HL-60 (cell line): ENCODE measurements at places on chromosomes 12 and 14.
A peak's percentile ranks its signal among the peaks of the same experiment; 100 is the strongest.

GRCh38 chr12:28053564-28053963, 81.0 kb upstream of the PTHLH start:
- no peak for DNase-seq

DNA sequence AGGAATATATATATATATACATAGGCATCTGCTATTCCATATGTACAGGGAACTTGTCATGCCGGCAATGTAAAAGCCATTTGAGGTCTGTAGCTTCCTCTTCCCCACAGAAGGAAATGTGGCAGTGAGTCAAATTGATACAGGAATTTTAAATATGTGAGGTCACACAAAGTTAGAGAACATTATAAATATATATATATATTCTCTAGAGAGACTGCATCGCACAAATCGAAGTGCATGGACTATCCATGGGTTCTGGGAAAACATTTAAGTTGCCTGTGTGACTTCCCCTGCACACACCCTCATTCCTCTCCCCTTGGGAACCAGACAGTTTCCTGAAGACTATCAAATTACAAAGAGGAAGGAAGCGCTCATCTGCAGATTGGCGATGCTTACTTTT, 100.9 kb upstream of the CCDC91 start:
- no peak for DNase-seq

DNA sequence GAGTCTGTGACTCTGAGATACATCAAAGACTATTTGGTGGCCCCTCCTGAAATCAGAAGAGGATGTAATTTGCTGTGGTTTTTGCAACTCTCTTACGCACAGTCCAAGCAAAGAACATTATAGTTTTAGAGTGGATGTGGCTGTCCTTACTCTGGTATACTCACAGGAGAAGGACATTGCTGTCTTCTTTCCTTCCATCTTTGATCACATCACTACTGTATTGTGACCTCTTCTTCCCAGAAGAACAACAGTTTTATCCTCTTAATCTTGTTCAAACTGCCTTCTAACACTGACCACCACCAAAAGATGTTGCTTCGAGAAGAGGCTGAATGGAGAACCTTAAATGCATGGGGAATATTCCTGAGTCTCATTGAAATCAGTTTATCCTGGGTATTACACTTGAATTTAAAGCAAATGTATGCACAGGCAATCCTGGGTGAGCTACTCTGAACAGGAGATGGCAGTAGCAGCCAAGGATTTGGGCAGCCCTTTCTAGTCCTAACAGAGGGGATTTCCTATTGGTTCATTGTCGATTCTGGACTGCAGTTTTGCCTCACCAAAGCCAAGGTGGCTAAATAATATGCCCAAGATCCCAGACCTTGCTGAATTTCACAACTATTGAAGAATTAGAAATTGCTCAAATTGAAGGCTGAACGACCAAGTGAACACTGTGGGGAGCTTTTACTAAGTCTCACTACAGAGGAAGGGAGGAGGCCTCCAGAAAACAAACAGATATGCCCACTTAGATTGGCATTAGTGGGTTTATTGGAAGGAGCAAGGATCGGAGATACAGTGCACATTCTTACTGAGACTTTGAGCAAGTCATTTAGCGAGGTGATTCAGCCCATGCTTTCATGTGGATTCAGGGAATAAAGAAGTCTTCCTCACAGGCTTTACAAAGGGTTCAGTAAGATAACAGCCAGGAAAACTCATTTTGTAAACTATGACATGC, 282.8 kb downstream of the PAWR start:
- DNase-seq: peak; percentile 4

- no peak for DNase-seq
These were observed 128.2 kb upstream of the RTL1 start for GRCh38 chr14:101031721-101032120.

DNA sequence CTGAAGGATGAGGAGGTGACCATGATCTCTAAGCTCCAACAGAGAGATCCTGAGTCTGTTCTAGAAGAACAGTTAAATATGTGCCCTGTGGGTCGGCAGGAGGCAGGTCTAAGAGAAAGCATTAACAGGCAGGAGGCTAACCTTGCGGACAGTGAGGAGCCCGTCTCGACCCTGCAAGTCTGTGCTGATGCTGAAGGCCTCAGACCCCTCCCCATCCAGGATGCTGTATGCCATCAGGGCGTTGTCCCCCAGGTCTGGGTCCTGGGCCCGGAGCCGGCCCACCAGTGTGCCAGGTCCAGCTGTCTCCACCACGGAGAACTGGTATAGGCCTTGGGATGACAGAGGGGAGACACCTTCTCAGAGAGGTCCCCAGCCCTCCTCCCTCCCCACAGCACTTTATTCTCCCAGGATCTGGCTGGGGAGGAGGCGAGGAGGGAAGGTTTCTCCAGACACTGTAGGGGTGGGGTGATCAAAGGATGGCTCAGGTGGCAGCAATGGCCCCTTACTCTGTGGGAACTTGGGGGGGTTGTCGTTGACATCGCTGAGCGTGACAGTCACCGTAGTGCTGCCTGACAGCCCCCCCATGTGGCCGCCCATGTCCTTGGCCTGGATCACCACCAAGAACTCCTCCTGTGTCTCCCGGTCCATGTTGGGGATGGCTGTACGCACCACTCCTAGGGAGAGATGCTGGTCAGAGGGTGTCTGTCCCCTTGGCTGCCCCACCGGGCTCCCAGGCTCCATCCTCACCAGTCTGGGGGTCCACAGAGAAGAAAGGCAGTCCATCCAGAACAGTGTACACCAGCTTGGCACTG, 3.1 kb downstream of the CDH24 start:
- DNase-seq: no peak

DNA sequence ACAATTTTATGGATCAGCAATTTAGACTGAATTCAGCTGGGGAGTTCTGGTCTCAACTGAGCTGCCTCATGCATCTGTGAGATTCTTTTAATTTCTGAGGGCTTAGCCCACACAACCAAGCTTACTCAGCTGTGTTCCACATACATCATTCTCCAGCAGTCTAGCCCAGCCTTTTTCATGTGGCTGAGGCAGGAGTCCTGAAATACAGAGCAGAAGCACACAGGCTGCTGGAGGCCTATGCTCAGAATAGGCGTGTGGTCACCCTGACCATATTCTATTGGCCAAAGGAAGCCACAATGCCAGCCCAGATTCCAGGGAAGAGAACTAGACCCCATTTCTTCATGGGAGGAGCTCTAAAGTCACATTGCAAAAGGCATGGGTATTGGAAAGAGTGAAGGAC, 72.3 kb upstream of the DHRS4 start:
- DNase-seq: no peak

- no peak for DNase-seq
These were observed 40.9 kb downstream of the KCTD10 start for GRCh38 chr12:109436188-109436560.

GRCh38 chr14:59474172-59474571, 9.0 kb upstream of the GPR135 start:
- no peak for DNase-seq

- DNase-seq: no peak
These were observed 18.7 kb downstream of the RCOR1 start for GRCh38 chr14:102610968-102611811.

GRCh38 chr12:56683-57346, 9.8 kb upstream of the IQSEC3 start:
- DNase-seq: peak; percentile 31

GRCh38 chr14:77053046-77053841, 24.7 kb upstream of the IRF2BPL start:
- no peak for DNase-seq

DNA sequence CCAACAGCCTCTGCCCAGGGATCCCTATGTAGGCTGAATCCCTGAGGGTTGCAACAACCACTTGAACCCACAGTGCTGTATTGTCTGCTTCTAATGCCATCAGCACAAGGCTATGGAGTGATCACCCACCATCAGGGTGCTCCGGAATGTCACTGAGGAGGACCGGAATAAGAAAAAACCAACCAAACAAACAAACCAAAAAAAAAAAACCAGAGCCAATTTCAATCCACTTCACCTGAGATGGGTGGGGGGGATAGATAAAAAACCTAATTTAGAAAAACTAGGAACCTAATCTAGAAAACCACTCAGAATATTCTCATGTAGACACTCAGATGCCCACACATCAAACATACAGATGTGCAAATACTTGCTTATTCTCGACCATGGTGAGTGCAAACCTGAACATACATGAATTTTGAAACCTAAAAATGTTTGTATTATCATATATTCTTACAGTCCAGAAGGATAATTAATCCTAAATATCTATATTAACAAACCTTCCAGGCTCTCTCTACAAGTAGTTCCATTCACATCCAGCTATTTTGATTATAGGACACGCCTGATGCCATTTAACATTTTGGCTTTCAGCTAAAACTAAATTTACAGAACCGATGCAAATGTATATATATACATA, 3.7 kb downstream of the TBX5 start:
- no peak for DNase-seq

GRCh38 chr14:101216366-101217079, 313.0 kb upstream of the RTL1 start:
- DNase-seq: no peak

- no peak for DNase-seq
These were observed 130.8 kb downstream of the LLPH start for GRCh38 chr12:65999564-66000280.

- DNase-seq: no peak
These were observed 70.6 kb downstream of the IFT43 start for GRCh38 chr14:76056128-76056527.

DNA sequence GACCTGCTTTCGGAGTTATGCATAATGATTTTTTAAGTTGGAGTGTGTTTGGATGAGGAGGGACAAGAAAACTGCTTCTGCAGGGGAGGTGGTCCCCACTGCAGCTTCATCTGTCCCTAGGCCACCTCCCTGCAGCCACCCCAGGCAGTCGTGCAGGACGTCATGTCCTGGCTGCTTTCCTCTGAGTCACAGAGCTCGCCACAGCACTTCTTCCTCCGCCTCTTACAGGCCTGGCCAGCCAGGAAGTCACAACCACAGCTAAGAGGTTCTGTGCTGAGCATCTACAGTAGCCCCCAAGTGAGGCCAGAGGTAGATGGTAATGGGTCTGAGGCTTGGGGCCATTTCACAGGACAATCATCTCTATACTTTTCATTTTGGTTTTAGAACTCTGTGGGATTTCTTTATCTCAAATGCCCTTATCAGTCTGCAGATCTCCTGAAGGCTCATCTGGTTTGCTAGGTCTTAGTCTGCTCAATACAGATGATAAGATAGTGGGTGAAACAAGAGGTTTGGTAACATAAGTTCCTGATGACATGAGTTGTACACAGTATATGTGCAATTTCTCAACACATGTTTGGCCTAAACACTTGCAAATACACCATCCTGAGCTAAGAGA, 106.4 kb downstream of the ARF6 start:
- peak; percentile 80 for DNase-seq

GRCh38 chr14:98769326-98769725, 502.7 kb downstream of the BCL11B start:
- peak; percentile 50 for DNase-seq

DNA sequence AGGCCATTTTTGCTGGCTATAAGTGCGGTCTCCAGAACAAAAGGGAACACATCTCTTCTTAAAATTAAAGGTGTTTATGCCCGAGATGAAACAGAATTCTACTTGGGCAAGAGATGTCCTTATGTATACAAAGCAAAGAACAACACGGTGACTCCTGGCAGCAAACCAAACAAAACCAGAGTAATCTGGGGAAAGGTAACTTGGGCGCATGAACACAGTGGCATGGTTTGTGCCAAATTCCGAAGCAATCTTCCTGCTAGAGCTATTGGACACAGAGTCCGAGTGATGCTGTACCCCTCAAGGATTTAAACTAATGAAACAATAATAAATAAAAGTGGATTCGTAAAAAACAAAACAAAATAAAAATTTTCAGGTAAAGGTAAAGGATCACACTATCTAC, 33.4 kb downstream of the PKP2 start:
- no peak for DNase-seq

- DNase-seq: no peak
These were observed 95.4 kb upstream of the EVL start for GRCh38 chr14:99969673-99970322.

- DNase-seq: no peak
These were observed 6.6 kb upstream of the PLEK2 start for GRCh38 chr14:67418401-67419191.

DNA sequence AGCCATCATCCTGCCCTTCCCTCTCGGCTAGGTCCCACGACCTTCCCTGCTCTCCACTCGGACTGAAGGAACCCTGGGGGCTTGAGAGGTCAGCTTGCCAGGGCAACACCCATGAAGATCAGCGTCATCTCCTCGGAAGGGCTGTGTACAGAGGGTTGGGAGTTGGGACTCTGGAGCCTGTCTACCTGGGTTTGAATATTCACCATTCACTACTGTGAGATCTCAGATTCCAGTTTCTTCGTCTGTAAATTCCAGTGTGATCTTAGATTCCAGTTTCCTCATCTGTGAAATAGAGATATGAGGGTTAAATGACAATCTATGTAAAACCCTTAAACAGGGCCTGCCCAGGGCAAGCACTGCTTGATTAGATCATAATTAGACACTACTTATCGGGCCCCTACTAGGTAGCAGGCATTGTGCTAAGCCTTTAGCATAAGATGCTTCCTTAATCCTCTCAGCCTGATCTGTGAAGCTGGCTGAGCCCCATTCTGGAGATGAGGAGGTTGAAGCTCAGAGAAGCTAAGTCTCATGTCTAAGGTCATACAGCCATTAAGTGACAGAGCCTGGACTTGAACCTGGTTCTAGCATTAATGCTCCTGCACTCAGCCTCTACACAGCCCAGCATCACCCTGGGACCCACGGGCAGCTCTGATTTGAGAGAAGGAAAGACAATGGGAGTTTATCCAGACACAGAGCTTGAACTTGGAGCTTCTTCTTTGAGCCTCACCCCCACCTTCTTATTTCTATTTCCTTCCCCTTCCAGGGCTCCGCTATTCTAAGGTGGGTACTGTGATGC, 612 bp upstream of the ZDHHC22 start:
- no peak for DNase-seq

DNA sequence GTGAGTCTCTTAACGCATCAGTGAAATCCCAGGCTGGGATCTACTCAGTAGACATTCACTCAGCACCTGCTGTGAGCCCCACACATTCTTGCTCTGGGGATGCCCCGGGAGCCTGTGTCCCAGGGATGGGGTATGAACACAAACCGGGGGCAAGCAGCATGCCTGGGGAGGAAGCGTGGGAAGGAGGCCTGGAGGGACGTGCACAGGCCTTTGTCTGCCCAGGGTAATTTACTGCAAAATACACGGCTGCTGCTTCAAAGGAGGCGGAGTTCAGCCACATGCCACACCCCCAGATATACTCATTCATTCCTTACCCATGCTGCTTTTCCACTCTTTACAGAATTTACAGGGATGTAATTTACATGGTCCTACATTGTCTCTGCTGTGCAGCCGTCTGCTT, 187.8 kb downstream of the ADGRD1 start:
- DNase-seq: no peak

- DNase-seq: no peak
These were observed 87.4 kb downstream of the SYT1 start for GRCh38 chr12:78951803-78952551.

GRCh38 chr12:53467082-53467481, 15.2 kb downstream of the PCBP2 start:
- no peak for DNase-seq
